Left lung (tissue), 14 donors: ENCODE measurements at places on chromosomes 1 and 21.

DNA sequence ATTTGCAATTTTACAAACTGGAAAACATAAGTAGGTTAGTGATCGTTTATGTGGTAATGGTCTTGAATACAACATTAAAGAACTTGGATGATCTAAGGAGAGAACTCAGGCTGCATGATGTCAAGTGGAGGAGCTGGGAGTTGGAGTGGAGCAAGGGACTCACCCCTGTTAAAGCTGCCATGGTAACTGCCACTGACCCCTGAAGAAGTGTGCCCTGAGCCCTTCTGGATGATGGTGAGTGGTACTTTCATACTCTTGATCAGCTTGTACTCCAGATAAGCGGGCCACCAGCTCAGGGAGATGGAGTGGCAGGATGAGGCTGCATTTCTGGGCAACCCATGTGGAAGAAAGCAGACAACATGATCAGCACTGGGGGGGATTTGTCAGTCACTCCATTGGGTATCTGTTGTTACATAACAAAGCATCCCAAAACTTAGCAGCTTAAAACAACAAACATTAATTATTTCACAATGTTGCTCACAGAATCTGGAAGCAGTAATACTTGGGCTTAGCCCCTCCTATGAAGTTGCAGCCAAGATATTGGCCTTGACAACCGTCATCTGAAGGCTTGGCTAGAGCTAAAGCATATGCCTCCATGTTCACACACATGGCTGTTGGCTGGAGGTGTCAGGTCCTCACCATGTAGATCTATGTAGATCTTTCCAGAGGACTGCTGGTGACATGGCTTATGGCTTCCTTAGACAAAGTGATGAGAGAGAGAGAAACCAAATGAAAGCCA, 213.8 kb downstream of the DUSP10 start:
- DNase-seq: no peak

DNA sequence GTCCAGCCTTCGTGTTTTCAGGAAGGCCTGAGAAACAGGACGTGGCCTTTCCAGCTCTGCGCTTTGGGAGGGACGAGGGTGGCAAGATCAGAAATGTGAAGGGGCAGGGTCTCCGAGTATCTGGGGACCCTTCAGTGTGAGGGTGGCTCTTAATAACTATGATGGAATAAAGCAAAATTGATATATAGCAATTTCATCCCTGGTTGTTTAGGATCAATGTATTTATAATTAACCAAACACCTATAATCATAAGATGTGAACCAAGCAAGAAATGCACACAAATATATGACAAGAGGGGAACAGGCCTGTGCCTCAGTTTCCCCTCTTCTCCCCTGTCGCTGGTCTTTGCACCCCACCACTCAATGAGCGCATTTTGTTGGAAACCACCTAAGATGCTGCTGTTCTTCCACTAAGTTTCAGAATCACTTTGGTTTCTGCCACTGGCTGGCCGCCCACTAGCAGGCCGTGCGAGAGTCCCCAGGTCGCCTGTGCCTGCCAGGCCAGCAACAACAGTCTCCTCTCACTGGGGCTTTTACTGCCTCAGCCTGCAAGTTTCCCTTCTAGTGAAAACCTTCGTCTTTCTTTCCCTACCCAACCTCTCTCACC, 36.6 kb downstream of the UBASH3A start:
- DNase-seq: no peak

DNA sequence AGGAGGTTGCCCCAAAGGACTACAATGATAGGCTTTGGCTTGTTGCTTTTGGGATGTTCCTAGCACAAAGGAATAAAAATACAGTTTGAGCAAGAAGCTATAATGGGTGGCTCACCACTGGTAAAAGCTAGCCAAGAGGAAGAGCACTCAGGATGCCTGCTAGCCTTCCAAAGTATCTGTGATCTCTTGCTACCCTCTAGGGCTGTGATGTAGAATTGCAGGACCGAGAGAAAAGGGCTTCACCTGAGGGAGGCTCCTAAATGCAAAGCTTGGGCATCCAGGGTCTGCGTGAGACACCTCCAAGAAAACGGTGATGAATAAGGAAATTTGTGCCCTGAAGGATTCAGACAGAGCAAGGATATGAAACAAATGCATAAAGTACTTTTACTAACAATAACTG, 17.7 kb downstream of the IVL start:
- no peak for DNase-seq

GRCh38 chr1:7290971-7291970, 479.8 kb upstream of the VAMP3 start:
- DNase-seq: no peak
